ENCODE measurements at places on chromosomes 7 and 10. TPM values are rescaled to one million over a fixed set of nuclear protein-coding genes. Genes with fewer than 3 reads are reported as not detected.

Gene HOXA10
- total RNA-seq: not detected

- no peak for DNase-seq
Measured at GRCh38 chr10:103197174-103197573, 4.1 kb upstream of the NT5C2 start.

DNA sequence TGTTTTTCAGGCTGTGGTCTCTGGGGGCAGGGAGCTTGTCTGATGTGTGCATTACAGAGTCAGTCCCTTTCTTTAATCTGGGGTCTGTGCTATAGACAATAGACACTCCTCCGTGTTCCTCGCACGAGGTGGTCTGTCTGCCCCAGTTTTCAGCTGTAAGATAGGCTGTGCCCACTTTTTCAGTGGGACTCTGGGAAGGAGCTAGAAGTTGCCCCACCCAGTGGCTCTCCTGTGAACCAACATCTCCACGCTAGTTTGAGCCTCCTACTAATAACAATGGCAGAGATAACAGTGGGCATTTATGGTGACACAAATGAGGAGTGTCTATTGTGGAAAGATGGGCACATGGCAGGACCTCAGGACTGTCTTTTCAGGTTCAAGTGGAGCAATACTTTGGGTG lies 44.0 kb downstream of the ADRB1 start:
- DNase-seq: no peak

GRCh38 chr10:451021-451471 lies 238.4 kb downstream of the DIP2C start:
- DNase-seq: no peak

- no peak for DNase-seq
Measured at GRCh38 chr10:123454987-123455386, 211.2 kb upstream of the GPR26 start.

- no peak for DNase-seq
Measured at GRCh38 chr7:17446340-17446739, 147.9 kb downstream of the AHR start.

DNA sequence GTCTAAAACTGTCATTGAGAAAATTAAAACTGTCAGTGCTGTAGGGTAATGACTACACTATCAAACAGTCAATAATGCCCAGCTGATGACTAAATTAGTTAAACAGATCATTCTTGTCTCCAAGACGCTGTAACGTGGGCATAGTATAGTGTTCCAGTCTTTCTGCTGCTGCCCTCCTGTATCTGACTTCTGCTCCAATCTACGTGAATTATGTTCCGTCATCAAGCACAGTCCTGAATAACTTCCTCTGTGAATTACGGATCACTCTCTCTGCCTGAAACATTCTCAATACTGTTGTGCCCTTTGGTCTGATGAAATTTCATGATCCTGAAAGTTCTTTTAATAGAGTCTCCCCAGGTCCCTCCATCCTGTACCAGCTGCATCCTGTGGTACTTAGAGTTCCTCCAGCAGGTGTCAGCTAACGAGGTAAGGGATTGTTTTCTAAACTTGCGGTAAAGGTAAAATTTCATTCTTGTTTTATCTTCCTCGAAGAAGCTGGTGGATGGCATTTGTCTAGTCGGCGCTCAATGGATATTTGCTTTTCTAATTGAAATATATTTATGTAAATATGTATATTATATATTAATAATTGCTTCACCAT lies 393.5 kb upstream of the ADARB2 start:
- DNase-seq: no peak

- no peak for DNase-seq
Measured at GRCh38 chr7:8629504-8629903, 196.1 kb downstream of the NXPH1 start.

- DNase-seq: no peak
Measured at GRCh38 chr7:98396768-98397167, 4.1 kb downstream of the BAIAP2L1 start.

GRCh38 chr10:119131512-119132240 lies 27.8 kb downstream of the DENND10 start:
- no peak for DNase-seq

DNA sequence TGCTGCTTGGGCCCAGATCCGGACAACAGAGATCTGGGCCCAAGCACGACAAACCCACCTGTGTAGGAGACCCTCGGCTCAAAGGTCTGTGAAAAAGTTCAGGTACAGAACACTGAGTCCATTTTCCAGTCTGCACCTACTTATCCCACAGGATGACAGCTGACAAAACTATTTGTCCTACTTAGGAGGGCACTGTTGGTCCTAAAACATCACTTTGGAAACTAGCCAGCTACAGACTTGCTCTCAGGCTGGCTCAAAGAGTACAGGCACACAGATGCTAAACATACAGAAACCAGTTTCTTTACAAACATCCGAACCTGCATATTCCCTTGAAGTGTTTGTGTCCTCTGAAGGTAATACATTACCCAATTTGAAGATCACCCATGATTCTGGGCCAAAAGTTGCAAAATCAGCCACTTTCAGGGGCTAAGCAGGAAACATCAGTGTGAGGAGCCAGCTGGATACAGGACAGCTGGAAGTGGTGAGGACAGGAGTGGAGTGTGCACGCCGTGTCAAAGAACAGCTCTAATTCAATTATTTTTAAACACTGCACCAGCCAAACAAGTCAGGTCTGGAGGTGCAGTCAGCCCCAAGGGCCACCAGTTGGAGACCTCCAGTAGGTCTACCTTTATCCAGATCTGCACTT lies 88.5 kb downstream of the NOC3L start:
- no peak for DNase-seq

- DNase-seq: peak; percentile 46
Measured at GRCh38 chr10:133264461-133264860, 12.2 kb downstream of the ADAM8 start.

DNA sequence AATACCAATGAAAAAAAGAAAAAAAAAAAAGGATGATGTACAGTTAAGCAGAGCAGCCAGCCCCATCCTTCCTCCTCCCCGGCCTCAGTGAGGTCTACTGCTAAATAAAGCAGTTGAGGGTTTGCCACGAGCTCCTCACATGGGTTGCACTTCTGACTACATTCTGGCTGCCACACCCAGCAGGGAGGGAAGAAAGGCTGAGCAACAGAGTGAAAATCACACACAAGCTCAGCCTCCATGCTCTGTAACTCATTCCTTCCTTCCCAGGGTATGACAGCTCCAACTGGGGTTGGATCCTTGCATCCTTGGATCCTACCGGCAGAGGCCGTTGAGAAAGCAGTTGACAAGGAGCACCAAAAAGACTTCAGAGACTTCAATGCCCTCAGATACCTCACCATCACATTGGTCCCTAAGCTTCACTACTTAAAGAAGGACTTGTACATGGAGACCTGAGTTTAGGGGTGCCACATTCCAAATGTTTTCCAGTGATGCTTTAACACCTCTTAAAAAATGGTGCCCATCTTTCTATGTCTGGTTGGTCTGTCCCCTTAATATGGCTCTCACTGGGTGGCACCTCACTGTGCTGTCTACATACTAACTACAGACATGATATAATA lies 52.9 kb upstream of the PIK3CG start:
- peak; percentile 34 for DNase-seq

DNA sequence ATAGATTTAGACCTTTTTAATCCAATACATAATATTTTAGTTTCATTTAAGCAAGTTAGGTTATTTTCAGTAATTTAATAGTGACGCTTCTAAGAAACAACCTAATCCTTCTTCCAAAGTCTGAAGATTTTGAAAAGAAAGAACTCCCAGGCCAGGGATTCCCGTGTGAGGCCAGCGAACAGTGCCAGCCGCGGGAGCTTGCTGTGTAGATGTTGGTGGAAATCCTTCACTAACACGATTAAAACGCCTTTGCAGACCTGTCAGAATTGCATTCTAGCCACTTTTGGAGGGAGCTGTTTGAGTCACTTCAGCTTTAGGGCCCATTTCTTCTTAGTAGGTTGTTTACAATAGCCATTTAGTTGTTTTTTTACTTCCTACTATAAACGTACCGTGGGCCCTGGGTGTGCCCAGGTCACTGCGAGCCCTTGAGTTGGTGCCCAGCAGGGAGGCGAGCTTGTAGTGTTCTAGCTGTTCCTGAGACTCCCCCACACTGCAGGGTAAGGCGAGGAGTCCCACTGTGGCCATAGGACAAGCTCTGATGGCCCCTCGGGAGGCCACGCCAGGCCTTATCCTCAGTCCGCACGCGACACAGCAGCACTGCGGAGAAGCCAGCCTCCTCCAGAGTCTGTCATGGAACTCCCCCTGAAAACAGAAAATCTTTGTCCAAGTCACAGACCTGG lies 32.3 kb downstream of the PPP2R2D start:
- DNase-seq: no peak

DNA sequence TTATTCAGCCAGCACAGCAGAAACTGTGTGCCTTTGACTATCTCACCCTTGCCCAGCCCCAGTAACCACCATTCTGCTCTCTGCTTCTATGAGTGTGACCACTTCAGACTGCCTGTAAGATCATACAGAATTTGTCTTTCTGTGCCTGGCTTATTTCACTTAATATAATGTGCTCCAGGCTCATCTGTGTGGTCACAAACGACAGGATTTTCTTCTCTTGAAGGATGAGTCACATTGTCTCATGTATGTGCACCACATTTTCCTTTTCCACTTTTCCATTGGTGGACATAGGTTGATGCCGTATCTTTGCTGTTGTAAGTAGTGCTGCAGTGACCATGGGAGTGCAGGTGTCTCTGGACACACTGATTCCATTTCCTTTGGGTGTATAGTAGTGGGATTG lies 122.5 kb upstream of the LANCL2 start:
- DNase-seq: no peak

DNA sequence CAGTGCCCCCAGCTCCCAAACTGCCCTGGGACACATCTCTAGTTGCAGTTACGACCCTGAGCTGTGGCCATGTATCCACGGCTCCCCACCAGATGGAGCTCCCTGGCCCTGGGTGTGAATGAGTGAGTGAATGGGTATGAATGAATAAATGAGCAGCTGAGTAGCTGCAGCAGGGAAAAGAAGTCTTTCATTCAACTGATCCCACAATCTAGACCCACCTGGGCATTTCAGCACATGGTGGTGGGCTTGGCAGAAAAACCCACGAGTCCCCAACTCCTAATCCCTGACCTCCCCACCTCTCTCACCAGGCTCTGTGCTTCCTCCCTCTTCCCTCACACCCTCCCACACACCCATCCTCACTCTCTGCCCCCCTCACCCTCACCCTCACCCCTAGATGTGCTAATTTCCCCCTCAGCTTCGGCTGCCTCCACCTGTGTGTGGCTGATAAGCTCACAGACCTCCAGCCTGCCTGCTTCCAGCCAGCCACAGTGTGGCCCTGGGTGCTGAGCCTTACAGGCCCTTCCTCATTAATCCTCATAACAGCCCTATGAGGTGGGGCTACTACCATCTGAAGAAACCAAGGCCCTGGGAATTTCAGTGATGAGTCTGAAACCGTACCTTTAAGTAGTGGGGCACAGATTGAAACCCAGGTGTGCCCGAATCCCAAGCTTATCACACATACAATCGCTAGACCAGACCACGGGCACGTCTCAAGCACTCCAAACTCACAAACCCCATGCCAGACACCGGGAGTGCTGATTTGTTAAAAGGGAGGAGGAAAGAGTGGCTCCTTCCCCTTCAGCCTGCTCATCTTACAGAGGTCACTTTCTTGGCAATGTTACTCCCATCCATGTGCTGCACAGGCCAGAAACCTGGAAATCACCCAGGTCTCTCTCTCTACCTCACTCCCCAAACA lies 2.2 kb upstream of the ATP6V1F start:
- DNase-seq: no peak

DNA sequence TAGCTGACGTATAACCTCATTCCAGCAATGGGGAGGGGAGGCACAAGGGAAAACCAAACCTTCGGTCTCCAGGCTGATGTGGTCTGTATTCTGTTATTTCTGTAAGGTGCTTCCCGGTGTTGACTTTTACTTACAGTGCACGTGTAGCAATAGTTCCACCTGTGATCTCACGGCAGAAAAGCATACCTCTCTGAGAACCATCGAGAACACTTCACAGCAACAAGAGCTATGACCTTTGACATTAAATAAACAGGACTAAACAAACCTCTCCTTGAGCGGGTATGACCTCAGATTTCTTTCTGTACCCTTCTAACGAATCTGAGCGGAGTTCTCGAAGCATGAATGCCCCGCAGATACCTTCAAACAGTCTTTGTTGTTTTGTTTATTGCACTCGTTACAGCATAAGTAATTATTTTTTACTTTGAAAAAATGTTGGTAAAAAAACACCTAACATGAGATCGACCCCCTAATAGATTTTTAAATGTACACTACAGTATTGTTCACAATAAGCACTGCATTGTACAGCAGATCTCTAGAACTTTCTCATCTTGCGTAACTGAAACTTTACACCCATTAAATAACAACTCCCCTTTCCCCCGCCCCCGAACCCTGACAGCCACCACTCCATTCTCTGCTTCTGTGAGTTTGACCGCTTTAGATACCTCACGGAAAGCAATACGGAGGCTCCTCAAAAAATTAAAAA lies 282.3 kb downstream of the GATA3 start:
- no peak for DNase-seq

DNA sequence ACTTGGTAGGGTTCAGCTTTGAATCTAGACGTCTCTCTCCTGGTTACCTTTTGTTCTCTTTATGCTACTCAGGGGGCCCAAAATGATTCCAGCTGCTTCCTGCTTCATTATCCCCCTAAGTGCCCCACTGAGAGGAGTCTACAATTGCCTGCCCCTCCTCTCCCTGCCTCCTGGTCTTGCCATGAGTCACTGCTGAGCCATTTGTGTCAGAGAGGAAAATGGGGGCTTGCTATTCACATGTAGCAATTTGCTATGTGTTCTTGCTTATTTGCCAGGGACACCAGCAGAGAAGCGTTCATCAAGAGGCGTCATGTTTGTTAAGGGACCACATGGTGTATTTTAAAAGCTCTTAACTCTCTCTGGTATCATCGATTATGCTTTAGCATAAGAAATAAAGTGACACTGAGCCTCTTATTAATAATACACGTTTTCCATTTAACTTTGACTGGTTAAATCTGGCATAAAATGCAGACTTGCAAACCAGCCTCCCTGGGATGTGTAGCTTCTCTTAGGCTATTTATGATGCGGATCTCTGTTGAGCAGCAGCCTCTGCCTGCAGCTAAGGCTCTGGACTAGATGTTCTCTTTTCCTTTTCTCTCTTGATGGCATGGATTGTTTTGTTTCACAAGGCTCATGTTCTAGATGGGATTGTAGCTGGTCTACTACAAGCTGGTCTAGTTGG lies 239.3 kb downstream of the AUTS2 start:
- DNase-seq: no peak
